Renal cortical epithelial cell (primary cell): ENCODE measurements at places on chromosomes 12 and 14.

- DNase-seq, result no peak
Observed at GRCh38 chr12:104439137-104439536, 17.6 kb upstream of the CHST11 start.

GRCh38 chr12:95557625-95558024 lies 6.3 kb upstream of the USP44 start:
- no peak for DNase-seq

DNA sequence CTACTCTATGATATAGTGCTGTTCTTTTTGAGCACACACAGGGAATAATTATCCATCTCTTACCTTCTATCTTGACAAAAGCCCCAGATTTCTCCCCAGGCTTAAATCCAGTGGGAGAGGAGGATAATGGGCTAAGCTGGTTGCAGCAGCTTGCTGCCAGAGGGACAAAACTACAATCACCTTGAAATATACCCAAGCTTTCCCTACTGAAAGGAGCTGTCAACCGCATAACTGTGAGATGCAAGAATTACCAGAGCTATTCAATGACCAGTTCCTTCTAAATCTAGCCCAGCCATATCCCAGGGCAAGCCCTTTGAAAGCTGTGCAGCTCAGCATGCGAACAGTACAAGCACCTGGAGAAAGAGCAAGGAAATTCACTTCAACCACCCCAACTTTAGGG lies 943 bp upstream of the MGAT4C start:
- DNase-seq, result no peak

DNA sequence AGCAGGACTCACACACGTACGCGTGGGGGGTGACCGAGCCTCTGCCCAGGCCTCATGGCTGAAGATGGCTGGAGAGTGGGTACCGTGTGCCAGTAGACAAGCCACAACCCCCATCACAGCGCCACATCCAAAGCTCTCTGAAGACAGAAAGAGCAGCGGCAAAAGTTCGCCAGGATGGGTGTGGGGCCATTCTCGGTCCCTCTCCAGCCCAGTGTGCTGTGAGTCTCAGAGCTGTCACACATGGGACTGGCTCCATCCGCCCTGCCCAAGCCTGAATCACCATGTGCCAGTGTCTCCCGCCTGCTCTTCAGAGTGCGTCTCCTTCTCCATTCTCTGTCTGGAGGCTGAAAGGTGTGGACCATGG lies 5.7 kb downstream of the TMEM179 start:
- no peak for DNase-seq

DNA sequence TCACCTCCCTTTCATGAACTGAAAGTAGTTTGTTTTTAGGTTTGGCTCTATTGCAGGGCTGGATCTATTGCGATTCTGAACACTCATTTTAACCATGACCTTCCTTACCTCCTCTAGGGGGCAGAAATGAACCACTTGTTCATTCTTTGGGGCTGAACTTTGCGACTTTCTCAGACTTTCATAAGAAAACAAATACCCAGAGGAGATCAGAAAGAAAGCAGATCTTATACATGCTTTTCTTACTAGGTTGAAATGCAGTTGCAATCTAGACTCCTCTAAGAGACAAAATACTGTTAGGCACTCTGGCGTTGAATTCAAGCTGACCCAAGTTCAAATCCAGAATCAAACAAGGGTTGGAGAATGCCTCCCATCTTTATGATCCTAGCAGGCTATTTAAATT lies 32.6 kb upstream of the PLEKHG3 start:
- peak; percentile 73 for DNase-seq

DNA sequence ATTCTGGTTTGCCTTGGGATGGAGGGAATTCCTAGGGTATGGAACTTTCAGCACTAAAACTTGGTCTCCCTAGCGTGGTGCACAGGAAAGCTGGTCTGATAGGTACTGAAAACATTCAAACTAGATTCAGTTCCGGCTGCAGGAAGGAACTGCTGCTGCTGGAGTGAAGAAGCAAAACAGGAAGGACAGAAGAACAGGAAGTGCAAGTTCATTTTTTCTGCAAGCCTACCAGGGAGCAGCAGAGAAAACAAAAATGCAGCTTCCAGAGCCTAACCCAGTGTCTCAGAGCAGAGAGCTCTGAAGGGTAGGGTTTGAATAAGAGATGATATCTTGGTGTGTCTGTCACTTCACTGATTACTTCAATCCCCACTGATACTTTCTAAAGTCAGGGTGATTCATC lies 165.2 kb downstream of the VRK1 start:
- DNase-seq, result no peak

DNA sequence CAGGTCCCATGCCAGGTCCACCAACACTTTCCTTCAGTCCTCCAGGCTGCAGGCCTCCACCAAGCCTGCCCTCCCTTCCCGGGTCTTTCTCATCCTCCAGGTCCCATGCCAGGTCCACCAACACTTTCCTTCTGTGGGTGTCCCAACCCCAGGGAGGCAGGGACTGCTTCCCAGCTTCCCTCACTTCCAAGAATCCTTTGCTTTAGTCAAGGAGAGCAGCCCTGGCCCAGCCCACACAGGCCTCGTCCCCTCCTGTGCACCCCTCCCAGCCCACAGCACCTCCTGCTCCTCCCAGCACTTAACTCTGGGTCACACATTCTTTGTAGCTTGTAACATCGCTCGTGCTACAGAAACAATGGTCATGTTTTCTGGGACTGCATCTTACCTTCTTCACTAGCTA lies 72.9 kb downstream of the TESC start:
- DNase-seq, result no peak

GRCh38 chr12:57011438-57012424 lies 4.6 kb downstream of the TAC3 start:
- no peak for DNase-seq

DNA sequence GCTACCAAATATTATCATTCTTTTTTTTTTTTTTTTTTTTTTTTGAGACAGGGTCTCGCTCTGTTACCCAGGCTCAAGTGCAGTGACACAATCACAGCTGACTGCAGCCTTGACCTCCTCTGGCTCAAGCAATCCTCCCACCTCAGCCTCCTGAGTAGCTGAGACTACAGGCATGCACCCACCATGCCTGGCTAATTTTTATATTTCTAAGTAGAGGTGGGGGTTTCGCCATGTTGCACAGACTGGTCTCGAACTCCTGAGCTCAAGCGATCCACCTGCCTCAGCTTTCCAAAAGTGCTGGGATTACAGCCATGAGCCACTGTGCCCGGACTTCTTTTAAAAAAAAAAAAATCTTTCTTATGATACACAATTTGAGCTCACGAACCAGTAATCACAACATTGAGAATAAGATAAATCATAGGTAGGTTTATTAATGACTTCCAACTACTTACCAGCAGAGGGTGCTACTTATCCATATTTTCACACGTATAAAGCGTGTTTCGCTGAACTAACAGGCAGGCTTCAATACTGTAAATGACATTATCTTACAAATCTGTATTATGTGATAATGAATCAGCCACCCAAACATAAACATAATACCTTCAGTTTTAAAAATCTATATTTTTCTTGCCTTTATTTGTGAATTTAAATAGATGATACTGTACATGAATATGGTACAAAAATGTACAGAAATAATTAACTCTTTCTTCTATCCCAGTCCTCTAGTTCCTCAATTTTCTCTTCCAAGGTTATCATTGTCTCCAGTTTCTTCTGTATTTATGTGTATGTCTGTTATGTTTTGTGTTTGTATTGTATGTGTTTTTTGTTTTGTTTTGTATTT lies 42.5 kb upstream of the BCAT1 start:
- peak; percentile 71 for DNase-seq

DNA sequence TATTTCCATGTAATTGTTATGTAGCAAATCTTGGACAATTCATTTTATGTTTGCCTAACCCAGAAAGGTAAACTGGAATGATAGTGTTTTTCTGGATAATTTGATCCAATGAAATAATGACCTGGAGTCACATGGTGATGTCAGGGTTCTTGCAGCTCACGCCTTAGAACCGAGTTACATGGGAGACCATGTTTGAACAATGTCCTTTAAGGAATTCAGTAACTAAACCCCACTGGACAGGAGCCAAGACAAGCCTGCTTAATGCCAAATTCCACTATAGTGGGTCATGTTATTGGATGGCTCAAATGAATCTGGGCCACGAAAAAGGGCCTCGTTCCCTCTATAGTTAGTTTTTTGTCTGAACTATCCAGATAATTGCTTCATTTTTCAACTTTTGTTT lies 255.8 kb upstream of the HMGA2 start:
- DNase-seq, result peak; percentile 70

- peak; percentile 38 for DNase-seq
Observed at GRCh38 chr12:111785651-111786050, 18.9 kb downstream of the ALDH2 start.

DNA sequence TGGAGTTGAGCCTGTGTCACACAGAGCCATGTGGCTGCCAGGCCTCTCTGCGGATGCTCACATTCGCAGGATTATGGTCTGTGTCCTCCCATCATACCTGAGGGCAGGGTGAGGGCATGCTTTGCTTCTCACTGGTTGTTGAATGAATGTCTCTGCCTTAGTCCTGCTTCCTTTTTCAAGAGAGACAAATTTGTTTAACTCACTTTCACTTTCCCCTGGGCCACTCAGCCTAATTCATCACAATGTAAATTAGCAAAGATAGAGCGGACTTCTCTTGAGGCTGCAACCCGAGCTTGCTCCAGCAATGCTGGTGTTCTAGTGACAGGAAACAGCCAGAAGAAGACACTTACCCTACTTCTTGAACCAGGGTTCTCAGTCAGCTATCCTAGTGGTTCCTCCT lies 35.5 kb upstream of the PAX9 start:
- DNase-seq, result no peak

GRCh38 chr12:106070147-106070546 lies 68.6 kb downstream of the NUAK1 start:
- DNase-seq, result no peak

DNA sequence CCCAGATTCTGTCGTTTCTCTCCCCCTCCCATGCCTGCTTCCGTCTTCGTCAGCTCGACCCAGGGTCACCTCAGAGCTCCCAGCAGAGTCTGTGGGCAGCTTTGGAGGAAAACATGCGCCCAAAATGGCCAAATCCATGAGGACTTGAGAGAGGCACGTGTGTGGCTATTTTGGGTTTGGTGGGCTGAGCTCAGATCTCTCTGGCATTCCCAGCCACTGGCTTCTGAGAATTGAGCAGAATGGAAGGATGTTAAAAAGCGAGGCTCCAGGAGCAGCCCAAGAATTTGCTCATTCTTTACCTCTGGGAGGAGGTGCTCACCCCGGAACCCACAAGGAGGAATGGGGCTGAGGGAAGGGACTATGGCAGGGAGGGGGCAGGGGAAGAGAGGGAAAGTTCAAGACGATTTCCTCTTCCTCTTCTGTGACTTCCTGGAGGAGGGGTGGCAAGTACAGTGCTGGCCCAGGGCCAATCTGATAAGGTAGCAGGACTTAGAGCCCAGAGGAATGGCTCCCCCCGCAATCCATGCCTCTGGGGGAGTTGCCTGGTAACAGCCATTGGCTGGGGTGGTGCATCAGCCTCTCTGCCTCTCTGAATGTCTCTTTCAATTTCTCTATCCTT lies 20.1 kb downstream of the TSPAN9 start:
- DNase-seq, result peak; percentile 47

DNA sequence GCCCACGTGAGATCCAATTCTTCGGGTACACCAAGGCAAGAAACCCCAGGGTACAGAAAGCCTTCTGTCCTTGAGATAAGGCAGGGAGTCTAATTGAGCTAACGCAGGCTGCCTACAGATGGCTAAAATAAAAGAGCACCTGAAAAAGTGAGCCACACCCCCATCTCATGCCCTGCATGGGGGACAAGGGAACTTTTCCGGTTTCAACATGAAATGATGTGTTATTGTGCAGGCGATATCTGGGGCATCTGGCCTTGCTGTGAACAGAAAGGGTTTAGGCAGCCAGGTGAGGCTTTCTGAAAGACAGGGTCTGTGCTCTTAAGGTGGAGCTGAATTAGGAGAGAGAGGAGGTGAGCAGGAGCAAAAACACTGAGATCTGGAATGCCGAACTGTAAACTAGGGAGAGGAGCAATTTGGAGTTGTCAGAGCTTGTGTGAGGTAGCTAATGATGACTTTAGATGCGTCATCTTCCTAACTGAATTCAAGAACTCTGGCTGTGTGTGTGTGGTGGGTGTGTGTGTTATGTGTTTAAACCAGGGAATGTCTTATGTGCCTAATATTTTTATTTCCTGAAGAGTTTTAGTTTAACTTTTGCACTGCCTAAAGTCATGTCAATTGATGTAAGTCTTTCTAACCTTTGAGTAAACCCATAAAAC lies 20.1 kb upstream of the LDHB start:
- DNase-seq, result peak; percentile 76

GRCh38 chr12:109738209-109738608 lies 24.6 kb downstream of the FAM222A start:
- DNase-seq, result peak; percentile 38

DNA sequence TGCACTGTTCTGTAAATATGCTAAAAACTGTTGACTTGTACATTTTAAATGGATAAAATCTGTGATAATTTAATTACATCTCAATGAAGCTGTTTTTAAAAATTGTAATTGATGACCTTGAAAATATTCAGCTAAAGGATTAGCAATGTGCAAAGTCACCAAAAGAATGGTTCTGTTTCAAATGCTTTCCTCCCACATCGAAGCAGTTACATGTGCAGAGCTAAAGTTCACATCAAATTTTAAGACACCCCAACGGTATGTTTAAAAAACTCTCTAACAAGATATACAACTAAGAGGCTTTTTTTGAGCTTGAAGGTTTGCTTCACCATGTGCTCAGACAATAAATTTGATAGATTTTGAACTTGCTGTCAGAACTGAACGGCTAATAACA lies 114.6 kb upstream of the KRAS start:
- DNase-seq, result no peak

DNA sequence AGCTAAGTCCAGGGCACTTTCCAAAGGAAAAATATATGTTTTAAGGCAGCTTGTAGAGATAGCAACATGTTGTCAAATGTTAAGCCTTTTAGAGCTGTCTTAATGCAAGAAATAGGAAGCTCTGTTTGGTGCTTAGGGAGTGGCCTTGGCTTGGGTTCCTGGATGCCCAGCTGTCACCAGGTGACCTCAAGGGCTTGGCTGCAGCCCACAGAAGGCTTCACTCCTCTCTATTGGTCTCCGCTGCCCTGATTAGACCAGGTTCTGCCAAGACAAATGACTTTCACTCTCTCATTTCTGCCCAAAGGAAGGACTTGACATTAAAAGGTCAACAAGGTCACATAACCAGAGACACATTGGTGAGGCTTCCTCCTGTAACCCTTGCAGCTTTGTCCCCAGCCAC lies 76.8 kb downstream of the WSCD2 start:
- DNase-seq, result no peak

GRCh38 chr14:89356496-89356895 lies 60.5 kb downstream of the FOXN3 start:
- no peak for DNase-seq

DNA sequence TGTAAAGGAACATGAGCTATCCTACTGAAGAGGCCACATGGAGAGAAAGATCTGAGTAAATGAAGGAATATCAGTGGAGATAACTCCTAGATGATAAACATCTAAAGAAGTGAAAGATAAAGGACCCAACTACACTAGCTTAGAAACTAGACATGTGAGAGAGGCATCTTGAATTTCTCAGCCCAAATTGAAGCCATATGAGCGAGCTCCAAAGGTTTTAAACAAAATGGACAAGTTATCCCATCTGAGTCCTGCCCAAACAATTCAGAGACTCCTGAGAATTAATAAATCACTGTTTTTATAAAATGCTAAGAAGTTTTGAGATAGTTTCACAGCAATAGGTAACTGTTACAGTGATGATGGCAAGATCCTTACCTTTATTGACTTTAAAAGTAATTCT lies 438.9 kb downstream of the NAV3 start:
- no peak for DNase-seq

GRCh38 chr12:14418451-14418890 lies 53.0 kb downstream of the ATF7IP start:
- DNase-seq, result peak; percentile 41
